T-cell (primary cell): ENCODE measurements at places on chromosomes 12 and 14. TPM values are rescaled to one million over a fixed set of nuclear protein-coding genes. Genes with fewer than 3 reads are reported as not detected.

GRCh38 chr12:123713398-123713797 lies 1.2 kb downstream of the ATP6V0A2 start:
- no peak overlapping the region for H3K27ac ChIP-seq
- peak overlapping the region; percentile 94 for H3K4me3 ChIP-seq
- DNase-seq, result no peak
- no peaks in the 10 kb centered on the region for H3K36me3 ChIP-seq
- no peaks in the 10 kb centered on the region for H3K27me3 ChIP-seq

GRCh38 chr12:119682639-119683252 lies 14.8 kb downstream of the PRKAB1 start:
- peaks cover 39% of the 10 kb centered on the region for H3K36me3 ChIP-seq
- H3K4me3 ChIP-seq, result no peak overlapping the region
- no peak for DNase-seq
- peak overlapping the region; percentile 25 for H3K27ac ChIP-seq
- no peaks in the 10 kb centered on the region for H3K27me3 ChIP-seq

GRCh38 chr12:120254809-120255208 lies 10.7 kb downstream of the PXN start:
- H3K36me3 ChIP-seq, result peaks cover 7% of the 10 kb centered on the region
- DNase-seq, result no peak
- H3K27me3 ChIP-seq, result no peaks in the 10 kb centered on the region
- peaks cover 100% of the 10 kb centered on the region for H3K4me1 ChIP-seq
- H3K4me3 ChIP-seq, result no peak overlapping the region

DNA sequence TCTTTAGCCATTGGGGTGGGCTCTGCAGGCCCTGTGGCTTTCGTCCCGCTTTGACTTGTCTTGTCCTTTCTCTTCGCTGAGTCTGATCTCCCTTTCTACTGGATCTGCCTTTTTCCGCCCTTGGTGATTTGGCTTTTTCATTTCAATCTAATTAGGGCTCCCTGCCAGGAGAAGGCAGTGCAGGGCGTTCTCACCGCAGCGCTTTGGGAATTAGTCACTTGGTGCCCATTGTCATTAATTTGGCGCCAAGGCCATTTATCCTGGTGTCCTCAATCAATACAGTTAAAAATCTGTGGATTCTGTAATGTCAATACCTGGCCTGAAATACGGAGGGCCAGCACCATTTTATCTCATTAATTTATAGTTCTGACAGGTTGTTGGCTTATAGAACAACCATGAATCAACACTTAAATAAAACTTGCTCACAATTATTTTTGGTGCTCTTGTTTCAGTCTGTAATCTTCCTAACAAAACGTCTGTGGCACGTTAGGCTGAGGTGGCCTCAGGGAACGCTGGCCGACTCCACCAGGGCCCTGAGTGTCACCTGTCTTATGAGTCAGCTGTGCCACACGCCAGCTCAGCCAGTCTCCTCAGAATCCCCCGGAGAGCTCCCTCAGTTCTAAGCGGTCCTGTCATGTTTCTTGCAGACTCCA lies 115.7 kb downstream of the BEGAIN start:
- H3K4me3 ChIP-seq, result no peak overlapping the region
- no peaks in the 10 kb centered on the region for H3K4me1 ChIP-seq
- no peak for DNase-seq
- no peaks in the 10 kb centered on the region for H3K27me3 ChIP-seq
- peaks cover 3% of the 10 kb centered on the region for H3K36me3 ChIP-seq
- no peak overlapping the region for H3K27ac ChIP-seq

Gene PZP
- total RNA-seq, result not detected

Gene OR4E2
- not detected for total RNA-seq

Gene SPRYD3
- total RNA-seq, result 58.2 TPM

Gene BIN2
- 199 TPM for total RNA-seq

Gene POTEM
- not detected for total RNA-seq

Gene KRT3
- not detected for total RNA-seq
